ENCODE measurements at places on chromosomes 5 and 9.

DNA sequence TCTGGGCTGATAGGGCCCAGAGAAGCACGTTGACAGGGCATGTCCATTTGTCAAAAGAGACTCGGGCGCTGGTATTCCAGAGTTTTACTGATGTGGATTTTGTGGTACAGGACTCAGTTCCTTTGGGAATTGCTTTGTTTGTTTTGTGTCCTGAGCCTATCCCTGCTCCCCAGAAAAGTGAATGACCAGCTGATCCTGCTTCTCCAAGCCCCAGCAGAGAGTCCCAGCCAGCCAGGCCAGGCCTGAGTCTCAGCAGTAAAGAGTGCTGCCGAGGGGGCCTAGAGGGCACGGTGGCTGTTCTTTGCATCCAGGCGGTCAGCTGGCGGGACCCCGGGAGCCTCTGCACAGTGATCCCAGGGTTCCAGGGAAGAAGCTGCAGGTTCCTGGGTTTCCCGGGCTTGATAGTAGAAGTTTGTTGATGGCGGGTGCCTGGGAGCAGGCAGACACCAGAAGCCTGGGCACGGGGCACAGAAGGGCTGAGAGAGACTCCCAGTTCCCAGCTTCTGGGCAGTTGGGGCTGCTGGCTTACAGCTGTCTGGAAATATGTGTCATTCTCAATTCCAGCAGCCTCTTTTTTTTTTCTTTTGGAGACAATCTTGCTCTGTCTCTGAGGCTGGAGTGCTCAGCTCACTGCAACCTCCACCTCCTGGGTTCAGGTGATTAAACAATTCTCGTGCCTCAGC is 8.7 kb downstream of the PRDM12 start:
- no peak for DNase-seq

GRCh38 chr9:13165236-13165945 is 114.1 kb downstream of the MPDZ start:
- DNase-seq: no peak

- no peak for DNase-seq
These were observed 17.1 kb downstream of the OTP start for GRCh38 chr5:77621440-77621839.

- DNase-seq: no peak
These were observed 337.8 kb downstream of the DEPDC1B start for GRCh38 chr5:60362158-60362557.

DNA sequence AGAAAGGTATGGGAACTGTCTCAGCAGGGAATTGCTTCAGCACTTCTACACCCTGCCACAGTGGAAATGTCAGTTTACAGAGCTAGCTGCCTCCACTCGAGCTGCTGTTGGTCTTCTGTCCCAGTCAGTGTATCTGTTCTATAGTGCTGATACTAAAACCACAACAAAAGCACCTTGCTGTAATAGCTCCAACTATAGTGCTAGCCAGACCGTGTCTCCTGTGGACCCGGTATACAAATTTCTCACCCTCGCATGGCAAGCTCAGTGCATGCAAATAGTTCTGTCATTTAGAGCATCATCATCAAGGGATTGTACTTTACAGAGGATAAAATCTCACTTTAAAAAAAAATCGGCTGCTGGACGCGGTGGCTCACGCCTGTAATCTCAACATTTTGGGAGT is 51.5 kb upstream of the IQGAP2 start:
- DNase-seq: no peak

DNA sequence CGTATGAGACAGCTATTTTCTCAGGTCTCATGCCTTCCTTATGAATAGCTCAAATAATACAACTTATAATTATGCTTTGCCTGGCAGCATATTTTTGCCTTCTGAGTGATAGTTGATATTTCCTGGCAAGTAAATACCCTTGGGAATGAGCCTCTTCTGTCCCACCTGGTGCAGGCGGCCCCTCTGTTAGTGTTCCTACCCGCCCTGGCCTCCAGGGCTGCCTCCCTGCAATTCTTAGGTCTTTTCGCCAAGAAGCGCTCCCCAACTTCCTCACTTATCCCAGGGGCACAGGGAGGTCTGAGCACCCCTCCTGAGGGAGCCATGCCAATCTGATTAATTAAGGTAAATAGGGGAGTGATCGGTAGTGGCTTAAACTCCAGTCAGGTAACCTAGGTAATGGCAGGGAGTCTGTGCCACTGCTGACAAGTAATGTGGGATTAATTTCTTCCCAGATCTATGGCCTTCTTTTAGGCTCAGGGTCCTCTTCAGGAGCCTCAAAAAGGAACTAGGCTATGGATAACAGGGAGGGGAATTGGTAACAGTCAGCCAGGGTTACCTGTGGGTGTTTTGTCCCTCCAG is 81.5 kb downstream of the GALNT10 start:
- DNase-seq: no peak

- no peak for DNase-seq
These were observed 128.9 kb downstream of the GDNF start for GRCh38 chr5:37710965-37711364.

GRCh38 chr5:135216471-135217343 is 182.3 kb downstream of the MACROH2A1 start:
- no peak for DNase-seq

DNA sequence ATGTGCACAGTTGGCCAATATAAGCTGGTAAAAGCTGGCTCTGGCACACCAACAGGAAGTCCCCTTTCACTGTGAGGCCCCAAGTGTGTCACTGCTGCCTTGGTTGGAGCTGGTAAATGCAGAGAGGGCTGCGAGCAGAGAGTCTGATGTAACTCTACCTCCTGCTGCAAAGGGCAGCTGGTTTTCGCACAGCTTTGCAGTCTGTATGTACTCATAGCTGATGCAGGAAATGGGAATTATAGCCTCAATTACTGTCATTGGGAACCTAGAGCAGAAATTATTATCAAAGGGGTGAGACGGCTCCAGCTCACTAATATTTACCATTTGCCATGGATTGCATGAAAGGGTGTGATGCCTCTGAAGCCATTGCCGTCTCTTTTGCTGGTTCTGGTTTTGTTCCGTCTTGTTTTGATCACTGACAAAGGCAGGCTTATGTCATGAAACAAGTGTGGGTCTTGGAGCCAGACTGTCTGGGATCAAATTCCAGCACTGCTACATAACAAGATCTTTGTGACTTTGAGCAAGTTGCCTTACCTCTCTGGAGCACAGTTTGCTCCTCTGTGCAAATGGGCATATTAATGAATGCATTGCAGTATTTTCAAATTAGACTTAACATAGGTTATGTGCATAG is 124.3 kb upstream of the SLC25A48 start:
- DNase-seq: no peak

- no peak for DNase-seq
These were observed 205.7 kb downstream of the NTRK2 start for GRCh38 chr9:84875193-84875592.

- no peak for DNase-seq
These were observed 21.5 kb downstream of the CCDC187 start for GRCh38 chr9:136282272-136282861.

DNA sequence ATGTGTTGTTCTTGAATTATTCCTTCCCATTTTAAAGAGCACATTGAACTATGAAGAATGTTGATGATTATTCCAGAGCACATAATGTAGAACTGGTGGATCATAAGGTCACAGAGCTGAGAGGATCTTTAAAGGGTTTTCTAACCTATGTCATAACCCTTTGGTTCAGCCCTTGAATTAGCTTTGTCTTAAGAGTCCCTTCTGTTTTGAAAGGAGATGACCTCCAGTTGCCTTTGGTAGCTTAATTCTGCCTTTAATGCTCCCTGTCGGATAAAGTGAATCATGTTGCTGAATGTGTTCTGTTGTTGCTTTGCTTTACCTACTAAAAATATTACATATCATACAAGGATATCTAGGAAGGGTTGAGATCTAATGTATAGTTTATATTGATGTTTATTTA is 99.1 kb upstream of the PRRC1 start:
- DNase-seq: no peak

GRCh38 chr5:73748510-73749400 is 122.8 kb downstream of the ARHGEF28 start:
- DNase-seq: no peak

DNA sequence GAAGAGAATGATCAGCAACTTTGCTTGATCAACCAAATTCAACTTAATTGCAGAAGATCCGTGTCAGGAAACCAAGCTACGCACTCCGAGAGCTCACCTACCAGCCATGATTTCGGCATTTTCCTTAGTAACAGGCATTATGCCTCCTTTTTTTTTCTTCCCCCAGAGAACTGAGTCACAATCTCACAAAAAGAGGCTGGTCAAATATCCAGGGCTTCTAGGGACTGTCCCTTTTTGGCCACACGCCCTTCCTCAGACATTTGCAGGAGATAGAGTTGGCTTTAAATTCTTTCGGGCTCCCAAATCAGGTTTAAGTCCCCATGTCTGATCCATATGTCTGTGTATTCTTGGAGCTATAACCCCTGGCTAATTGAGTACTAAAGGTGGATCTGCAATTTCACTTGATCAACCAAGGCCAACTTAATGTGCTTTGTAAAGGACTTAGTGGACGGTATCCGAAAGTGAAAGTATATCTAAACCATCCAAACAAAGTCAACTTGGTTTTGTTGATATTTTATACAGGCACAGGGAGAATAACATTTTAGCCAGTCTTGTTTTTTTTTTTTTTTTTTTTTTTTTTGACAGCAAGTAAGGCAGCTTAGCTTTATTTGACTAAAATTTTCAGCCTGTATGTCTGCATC is 100.8 kb upstream of the TBCA start:
- DNase-seq: no peak

GRCh38 chr5:99032234-99033013 is 103.6 kb upstream of the CHD1 start:
- peak; percentile 66 for DNase-seq

DNA sequence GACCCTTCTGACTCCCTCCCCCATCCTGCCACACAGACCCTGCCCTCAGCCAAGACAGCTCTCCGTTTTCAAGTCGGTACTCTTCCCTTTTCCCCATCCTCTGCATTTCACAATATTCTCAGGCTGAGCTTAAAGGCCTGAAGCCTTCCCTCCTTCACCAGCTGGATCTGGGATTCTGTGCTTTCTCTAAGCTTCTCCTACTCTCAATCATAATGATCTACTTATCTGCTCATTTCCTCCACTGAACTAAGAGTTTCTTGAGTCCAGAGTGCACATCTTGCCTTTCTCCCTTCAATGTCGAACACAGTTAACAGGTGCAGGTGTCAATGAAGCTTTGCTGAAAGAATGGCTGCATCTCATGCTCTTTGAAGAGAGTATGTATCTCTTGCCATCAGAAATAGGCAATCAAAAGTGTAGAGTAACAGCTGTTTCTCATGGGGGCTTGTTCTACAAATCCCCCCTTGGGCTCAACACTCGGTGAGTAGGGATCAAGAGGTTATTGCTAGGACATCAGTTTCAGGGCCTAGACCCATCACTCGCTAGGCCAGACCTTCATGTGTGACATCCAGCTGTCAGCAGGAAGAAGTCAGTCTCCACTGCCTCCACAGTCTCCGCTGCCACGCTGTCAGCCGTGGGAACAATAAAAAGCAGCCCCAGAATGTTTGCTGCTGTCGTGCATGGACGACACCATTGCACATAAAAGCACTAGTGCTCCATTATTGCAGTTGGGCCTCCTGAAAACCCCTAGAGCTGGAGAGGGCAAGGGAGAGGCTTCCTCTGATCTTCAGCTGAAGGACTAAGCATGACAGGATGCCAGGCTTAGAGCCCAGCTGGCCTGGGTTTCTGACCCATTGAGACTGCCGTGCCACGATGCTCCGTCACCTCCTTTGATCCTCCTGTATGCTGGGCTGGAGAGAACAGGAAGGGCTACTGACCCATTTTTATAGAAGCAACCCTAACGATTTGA is 23.7 kb downstream of the TRAF1 start:
- DNase-seq: no peak
